Progenitor cell of endocrine pancreas (in vitro differentiated cells): ENCODE measurements at places on chromosomes 1 and 21. TPM values are rescaled to one million over a fixed set of nuclear protein-coding genes. Genes with fewer than 3 reads are reported as not detected.

The BTBD8 gene
- 7.7 and 8.2 TPM in 2 replicates for total RNA-seq

The C4BPB gene
- total RNA-seq: not detected in 2 replicates

- H3K36me3 ChIP-seq: no peaks in the 10 kb centered on the region
- H3K27ac ChIP-seq: no peak overlapping the region
- H3K4me1 ChIP-seq: peaks cover 12% of the 10 kb centered on the region
- no peak overlapping the region for H3K4me3 ChIP-seq
- no peaks in the 10 kb centered on the region for H3K27me3 ChIP-seq
Observed at GRCh38 chr1:187257476-187257875, 428.7 kb downstream of the PLA2G4A start.

The OR2T12 gene
- total RNA-seq: not detected in 2 replicates

The NOTCH2 gene
- 107 and 112 TPM in 2 replicates for total RNA-seq

GRCh38 chr21:29637134-29637533 is 302.7 kb downstream of the GRIK1 start:
- no peak overlapping the region for H3K27ac ChIP-seq
- H3K36me3 ChIP-seq: no peaks in the 10 kb centered on the region
- H3K4me1 ChIP-seq: no peaks in the 10 kb centered on the region
- no peak overlapping the region for H3K4me3 ChIP-seq
- H3K27me3 ChIP-seq: no peaks in the 10 kb centered on the region
- DNase-seq: no peak

GRCh38 chr1:49183489-49183888 is 406.8 kb upstream of the BEND5 start:
- no peaks in the 10 kb centered on the region for H3K4me1 ChIP-seq
- H3K27ac ChIP-seq: no peak overlapping the region
- peaks cover 3% of the 10 kb centered on the region for H3K36me3 ChIP-seq
- no peak for DNase-seq

The CSF3R gene
- total RNA-seq: 4.2 and 5.5 TPM in 2 replicates

The S100A16 gene
- 46.8 and 50.2 TPM in 2 replicates for total RNA-seq

- no peaks in the 10 kb centered on the region for H3K27me3 ChIP-seq
- H3K36me3 ChIP-seq: peaks cover 11% of the 10 kb centered on the region
- H3K4me1 ChIP-seq: peaks cover 26% of the 10 kb centered on the region
- no peak overlapping the region for H3K27ac ChIP-seq
Observed at GRCh38 chr1:28269529-28269928, 10.2 kb downstream of the SESN2 start.

The ERVH48-1 gene
- 0.91 and 1.5 TPM in 2 replicates for total RNA-seq

The LAPTM5 gene
- total RNA-seq: 0.20 TPM in 1 of 2 replicates, not detected in the other

DNA sequence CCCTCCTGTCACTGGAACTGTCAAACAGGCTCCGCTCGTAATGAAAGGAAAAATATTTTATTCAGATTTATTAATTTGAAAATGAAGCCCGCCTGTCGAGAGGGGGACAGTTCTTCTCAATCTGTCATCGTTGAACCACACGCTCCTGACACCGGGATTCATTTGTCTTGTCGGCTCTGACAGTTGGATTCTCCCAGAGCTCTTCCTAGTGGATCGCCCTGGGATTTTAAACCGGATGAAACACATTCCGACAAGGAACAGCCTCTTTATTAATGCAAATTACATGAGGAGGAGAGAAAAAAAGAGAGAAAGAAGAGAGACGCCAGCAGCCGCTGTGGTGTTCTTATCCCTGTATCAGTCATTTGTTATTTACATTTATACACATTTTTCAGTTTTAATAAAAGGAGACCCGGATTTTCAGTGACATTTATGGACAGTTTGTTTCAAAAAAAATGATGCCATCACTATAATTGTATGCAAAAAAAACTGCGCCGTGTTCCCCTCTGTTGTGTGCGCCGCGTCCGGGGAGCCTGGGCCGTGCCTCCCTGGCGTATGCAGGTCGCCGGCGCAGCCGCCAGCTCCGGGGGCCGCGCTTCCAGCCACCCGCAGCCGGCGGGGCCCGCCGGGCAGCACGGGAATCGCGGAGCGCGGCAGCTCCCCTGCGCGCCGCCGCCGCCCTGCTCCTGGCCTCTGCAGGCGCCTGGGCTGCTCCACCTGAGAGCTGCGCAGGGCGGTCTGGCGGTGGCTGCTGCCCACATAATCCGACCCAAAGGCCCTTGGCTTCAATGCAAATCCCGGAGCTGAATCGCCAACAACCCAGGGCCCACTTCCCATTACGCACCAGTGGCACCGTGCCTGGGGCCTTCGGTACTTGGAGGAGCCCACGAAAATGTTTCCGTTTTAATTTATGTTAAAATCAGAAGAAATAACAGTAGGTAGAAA is 237.9 kb upstream of the PBX1 start:
- no peak overlapping the region for H3K27ac ChIP-seq
- peaks cover 7% of the 10 kb centered on the region for H3K4me1 ChIP-seq
- H3K27me3 ChIP-seq: peaks cover 38% of the 10 kb centered on the region

DNA sequence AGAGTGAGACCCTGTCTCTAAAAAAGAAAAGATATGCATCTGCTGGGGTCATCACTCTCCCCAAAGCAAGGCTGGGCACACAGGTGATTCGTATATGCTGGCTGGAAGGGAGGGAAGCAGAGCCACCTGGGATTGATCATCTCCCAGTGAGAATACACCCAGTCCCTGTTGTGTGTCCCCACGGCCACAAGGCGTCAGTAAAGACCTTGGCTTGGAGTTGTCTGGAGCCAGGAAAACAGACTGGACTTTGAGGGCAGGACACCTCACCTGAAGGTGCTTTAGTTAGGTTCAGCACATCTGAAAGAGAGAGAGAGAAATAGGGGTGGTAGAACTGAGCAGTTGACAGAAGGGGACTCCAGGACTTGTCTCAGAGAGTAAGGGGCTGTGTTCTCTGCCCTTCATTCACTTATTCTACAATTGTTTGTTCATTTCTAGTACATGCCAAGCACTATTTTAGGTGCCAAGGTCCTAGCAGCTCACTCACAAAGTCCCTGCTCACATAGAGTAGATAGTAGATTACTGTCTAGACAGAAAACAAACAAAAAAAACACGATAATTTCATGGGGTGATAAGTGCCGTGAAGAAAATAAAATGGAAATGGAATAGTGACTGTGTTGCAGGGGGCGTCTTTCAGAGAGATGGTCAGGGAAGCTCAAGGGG is 13.5 kb downstream of the CITED4 start:
- peak; percentile 56 for DNase-seq
- H3K4me1 ChIP-seq: peaks cover 7% of the 10 kb centered on the region
- peaks cover 13% of the 10 kb centered on the region for H3K27me3 ChIP-seq
- no peak overlapping the region for H3K4me3 ChIP-seq
- no peaks in the 10 kb centered on the region for H3K36me3 ChIP-seq

GRCh38 chr1:97849345-97850340 is 71.2 kb downstream of the DPYD start:
- H3K27ac ChIP-seq: no peak overlapping the region
- H3K4me1 ChIP-seq: no peaks in the 10 kb centered on the region
- H3K27me3 ChIP-seq: no peaks in the 10 kb centered on the region
- DNase-seq: no peak
- H3K36me3 ChIP-seq: peaks cover 1% of the 10 kb centered on the region

The TMPRSS3 gene
- total RNA-seq: 10.1 and 14.4 TPM in 2 replicates

The KIF26B gene
- 5.1 and 6.6 TPM in 2 replicates for total RNA-seq

DNA sequence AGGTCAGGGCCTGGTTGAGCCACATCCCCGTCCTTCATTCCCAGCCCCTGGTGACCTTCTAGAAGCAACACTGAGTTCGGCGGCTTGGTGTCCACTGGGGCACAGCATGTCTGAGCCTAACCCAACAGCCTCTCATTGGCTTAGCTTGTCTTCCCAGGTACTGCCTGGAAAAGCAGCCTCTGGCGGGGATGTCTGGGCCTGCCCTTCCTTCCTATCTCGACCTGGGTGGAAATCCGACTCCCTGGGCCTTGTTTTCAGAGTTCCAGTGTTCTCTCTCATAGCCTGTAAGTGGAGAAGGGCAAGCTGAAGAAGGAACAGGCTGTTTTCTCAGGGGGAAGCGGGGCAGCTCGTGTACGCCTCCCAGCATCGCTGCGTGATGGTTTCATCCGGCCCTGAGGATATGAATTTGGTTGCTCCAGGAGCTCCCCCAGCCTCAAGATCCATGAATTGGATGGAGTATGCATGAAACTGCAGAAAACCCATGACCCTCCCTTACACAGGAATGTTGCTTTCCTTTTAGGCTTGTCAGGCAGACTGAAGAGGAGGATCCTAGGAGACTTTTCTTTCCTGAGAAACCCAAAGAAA is 116.5 kb upstream of the IRF2BP2 start:
- peak overlapping the region; percentile 95 for H3K27ac ChIP-seq
- DNase-seq: no peak
- no peaks in the 10 kb centered on the region for H3K36me3 ChIP-seq
- H3K4me3 ChIP-seq: no peak overlapping the region

DNA sequence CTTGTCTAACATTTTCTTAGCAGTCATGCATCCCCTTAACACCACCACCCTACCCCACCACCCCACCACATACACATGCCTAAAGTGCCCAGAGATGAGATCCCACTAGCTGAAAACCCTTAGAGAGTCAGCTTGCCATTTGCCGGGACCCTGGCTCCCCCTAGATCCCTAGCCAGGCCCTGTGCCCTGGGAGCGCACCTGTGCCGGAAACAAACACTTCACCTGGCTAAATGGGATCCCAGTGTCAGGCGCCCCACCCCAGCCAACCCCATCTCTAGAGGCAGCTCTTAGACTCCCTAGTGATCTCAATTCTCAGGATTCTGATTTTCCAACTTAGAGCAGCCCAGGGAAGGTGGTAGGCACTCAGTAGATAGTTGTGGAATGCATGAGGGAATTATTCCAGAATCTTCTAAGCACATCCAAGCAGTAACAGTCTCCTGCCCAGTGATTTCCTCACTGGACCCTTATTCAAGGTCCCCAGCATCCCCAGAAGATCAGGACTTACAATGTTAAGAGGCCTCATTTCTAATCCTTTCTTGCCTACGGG is 105.2 kb downstream of the LAMC2 start:
- no peak for DNase-seq
- H3K36me3 ChIP-seq: no peaks in the 10 kb centered on the region
- peaks cover 6% of the 10 kb centered on the region for H3K4me1 ChIP-seq
- no peak overlapping the region for H3K27ac ChIP-seq

- no peak overlapping the region for H3K27ac ChIP-seq
- no peaks in the 10 kb centered on the region for H3K27me3 ChIP-seq
- H3K4me3 ChIP-seq: no peak overlapping the region
Observed at GRCh38 chr1:183444243-183444642, 26.1 kb upstream of the NMNAT2 start.

GRCh38 chr1:220990427-220991339 is 111.4 kb downstream of the HLX start:
- peaks cover 28% of the 10 kb centered on the region for H3K27me3 ChIP-seq
- H3K36me3 ChIP-seq: no peaks in the 10 kb centered on the region
- no peak overlapping the region for H3K4me3 ChIP-seq
- H3K4me1 ChIP-seq: peaks cover 22% of the 10 kb centered on the region
- H3K27ac ChIP-seq: peak overlapping the region; percentile 59

The ACP6 gene
- 24.7 and 25.9 TPM in 2 replicates for total RNA-seq

The EFCAB14 gene
- total RNA-seq: 63.6 and 65.2 TPM in 2 replicates

The LDLRAD1 gene
- 0.20 and 0.84 TPM in 2 replicates for total RNA-seq

GRCh38 chr1:80925130-80925805 is 875.5 kb upstream of the ADGRL2 start:
- no peak for DNase-seq
- no peaks in the 10 kb centered on the region for H3K36me3 ChIP-seq
- no peak overlapping the region for H3K4me3 ChIP-seq
- H3K27me3 ChIP-seq: no peaks in the 10 kb centered on the region

DNA sequence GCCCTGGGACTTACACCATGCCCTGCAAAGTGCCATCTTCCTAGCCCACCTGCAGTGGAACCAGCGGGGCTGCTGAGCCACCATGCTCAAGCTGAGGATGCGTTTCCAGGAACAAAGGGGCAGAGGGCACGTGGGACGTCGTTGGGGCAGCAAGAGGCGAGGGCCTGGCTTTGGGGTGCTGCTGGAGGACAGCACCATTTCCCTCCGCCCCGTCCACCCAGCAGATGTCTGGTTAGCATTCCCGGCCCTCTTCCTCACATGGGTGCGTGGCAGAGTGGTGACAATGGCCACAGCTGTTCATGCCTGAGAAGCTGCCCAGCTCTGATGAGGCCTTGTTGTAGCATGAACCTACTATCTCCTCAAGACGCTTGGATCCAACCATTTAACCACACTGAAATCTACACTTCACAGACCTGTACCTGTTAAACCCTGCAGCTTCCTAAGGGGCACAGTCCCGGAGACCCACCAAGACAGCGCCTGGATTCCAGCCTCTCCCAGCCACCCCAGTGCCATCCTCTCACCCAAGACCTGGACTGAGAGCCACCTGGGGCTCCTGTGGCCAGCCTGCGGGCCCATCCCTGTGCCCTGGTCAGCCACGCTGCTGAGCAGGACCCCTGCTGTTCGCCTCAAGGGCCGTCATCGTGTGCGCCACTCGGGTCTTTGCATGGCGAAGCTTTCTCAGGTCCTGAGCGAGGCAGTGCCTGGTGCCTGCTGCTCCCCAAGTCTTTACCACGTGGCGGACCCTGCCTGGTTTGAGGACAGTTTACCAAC is 33.2 kb downstream of the SLC45A1 start:
- H3K27ac ChIP-seq: peak overlapping the region; percentile 86
- H3K27me3 ChIP-seq: no peaks in the 10 kb centered on the region
- no peak for DNase-seq
- no peak overlapping the region for H3K4me3 ChIP-seq

The THEMIS2 gene
- 3.0 and 3.3 TPM in 2 replicates for total RNA-seq

The MEAF6 gene
- 78.2 and 83.1 TPM in 2 replicates for total RNA-seq

DNA sequence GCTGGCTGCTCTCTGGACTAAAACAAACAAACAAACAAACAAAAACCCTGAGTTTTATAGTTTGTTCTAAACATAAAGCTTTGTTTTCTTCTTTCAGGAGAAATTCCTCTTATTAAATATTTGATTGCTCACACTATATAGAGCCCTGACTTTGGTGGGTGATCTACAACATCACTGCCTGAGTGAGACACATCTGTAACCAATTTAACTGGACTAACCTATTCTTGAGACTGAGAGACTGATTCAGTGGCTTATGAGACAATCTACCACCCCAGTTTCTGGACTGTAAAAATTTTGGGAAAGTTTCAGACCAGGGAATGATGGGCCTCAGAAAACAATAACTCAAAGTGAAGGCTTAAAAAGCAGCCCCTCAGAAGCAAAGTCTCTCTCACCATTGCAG is 537.0 kb downstream of the NEGR1 start:
- DNase-seq: no peak
- no peaks in the 10 kb centered on the region for H3K27me3 ChIP-seq
- no peaks in the 10 kb centered on the region for H3K36me3 ChIP-seq
- no peak overlapping the region for H3K4me3 ChIP-seq

DNA sequence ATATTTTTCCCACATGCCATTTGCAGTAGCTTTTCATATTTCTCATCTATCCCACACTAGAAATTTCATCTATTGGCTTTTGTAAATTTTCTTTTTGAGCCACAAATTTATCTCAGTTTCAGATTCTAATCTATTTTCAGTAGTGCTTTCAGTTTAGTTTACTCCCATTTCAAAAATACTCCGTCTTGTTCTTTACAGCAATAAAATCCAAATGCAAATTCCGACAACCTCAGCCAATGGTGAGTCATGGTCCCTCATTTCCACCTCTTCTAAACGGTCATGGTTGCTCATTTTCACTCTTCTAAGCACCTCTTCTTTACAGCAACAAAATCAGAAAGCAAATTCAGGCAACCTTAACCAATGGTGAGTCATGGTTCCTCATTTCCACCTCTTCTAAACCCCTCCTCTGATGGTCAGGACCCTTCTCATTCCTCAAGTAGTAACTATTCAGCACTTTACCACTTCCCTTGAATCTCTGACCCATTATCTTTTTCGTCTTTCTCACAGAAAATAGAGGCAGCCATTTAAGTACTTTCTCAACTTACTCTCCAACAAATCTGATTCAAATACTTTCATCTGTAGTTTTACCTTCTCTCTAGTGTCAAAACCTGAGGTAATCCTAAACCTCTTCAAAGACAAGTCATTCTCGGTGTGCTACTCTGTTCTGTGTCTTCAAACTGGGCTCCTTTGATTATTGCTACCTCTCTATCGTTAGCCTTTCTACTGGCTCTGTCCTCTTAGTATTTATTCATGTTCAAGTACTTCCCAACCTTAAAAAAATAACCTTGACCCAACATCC is 34.4 kb downstream of the C21orf91 start:
- peak overlapping the region; percentile 4 for H3K27ac ChIP-seq
- no peak for DNase-seq
- H3K4me3 ChIP-seq: no peak overlapping the region
- H3K36me3 ChIP-seq: peaks cover 33% of the 10 kb centered on the region
